HS-5 (cell line): ENCODE measurements at places on chromosomes 11 and 22.

- no peak for DNase-seq
Observed at GRCh38 chr11:69292221-69292648, 1.7 kb upstream of the MYEOV start.

GRCh38 chr11:115642660-115643059 lies 138.4 kb upstream of the CADM1 start:
- no peak for DNase-seq

DNA sequence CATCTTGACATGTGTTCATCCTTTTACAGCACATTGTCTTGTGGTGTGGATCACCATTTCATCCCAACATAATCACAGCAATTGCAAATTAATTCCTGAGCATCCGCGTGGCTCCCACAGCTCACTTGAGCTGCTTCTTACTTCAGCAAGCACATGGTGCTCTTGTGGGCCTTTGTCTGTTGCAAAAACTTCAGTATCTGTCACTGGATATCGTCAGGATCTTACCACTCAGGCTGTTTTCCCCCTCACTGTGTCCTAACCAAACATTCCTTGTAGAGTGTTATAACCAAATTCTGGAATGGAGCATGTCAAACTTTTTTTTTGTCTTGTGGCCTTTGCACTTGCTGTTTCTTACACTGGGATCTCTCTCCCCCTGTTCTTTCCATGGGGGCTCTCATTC lies 683.1 kb upstream of the ARHGAP42 start:
- DNase-seq = no peak

GRCh38 chr11:18100926-18101656 lies 4.8 kb downstream of the SAAL1 start:
- no peak for DNase-seq

DNA sequence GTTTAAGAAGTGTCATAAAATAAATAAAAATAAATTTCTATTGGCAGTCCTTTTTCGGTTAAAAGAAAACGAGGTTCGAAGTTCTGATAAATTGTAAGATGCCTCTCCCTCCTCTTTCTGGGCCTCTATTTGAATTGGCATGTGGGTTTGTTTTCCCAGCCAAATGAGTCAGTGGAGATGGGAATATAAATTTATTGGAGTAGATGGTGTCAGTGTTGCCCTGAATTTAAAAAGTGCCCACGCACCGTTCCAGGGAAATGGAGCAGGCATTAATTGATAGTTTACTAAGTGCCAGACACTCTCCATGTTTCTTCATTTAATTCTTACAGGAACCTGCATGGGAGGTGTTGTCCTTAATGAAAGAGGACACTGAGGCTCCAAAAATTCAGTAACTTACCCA lies 119.2 kb downstream of the FEZ1 start:
- no peak for DNase-seq
